ENCODE measurements at places on chromosomes 4 and X.

DNA sequence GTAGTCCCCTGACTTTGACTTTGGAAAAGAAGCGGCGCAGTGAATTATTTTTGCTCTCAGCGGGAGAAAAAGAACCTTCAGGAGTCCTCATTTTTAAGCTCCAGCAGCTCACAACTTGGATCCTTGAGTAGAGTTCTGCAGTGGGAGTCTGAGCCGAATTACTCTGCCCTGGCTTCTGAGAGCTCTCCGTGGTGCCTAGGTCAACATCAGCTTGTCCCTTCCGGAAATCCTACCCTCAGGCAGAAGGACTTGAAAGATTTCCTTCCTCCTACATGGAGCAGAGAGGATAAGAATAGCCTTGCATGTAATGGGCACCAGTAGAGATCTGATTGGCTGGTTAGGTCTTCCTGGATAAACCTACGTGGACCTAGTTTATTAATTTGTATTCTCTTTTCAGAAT, 549.7 kb upstream of the TENM3 start:
- no peak for DNase-seq

DNA sequence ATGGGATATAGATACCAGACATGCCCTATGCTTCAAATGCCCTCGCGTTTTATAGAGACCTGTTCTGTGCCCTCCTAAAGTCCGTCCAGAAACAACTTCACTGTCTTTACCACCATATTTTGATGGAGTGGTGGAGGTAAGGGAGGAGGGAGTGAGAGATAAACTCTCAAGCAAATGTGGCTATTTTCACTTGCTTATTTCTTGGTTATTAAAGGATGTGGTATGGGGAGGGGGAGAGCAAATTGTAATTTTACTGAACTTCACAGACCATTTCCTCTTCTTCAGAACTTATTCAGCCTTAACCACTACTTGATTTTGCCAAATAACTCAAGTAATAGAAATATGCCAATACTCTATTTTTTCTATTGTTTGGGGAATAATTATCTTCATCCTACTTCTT, 31.5 kb downstream of the GPR174 start:
- DNase-seq = no peak

DNA sequence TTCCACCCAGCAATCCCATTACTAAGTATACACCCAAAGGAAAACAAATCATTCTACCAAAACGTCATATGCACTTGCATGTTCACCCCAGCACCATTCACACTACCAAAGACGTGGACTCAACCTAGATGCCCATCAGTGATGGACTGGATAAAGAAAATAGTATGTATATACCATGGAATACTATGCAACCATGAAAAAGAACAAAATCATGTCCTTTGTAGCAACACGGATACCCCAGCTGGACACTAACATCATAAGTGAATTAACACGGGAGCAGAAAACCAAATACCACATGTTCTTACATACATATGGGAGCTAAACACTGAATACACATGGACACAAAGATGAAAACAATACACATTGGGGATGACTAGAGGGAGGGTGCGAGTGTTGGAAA, 309.1 kb upstream of the KLF3 start:
- DNase-seq = no peak

- no peak for DNase-seq
Observed at GRCh38 chrX:75228854-75229253, 45.0 kb upstream of the UPRT start.

- DNase-seq = no peak
Observed at GRCh38 chr4:174739576-174739975, 89.5 kb downstream of the GLRA3 start.

GRCh38 chrX:13587786-13588477, 18.5 kb downstream of the EGFL6 start:
- no peak for DNase-seq

DNA sequence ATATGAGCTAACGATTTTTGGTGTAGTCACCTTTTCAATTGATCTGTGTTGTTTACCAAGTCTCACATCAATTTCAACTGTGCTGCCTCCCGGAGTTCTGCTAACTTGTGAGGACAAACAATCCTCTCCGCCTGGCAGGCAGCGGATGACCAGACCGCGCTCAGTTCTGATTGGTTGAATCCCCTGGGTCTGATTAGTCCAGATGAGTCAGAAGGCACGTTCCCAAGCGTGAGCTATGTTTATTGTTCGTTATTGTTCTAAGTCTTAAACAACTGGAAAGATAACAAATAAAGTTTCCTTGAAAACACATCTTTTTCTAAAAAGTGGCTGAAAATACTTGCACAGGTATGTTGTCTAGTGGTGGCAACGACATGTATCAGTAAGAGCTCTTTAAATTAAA, 37.9 kb upstream of the TRPC3 start:
- DNase-seq = no peak

DNA sequence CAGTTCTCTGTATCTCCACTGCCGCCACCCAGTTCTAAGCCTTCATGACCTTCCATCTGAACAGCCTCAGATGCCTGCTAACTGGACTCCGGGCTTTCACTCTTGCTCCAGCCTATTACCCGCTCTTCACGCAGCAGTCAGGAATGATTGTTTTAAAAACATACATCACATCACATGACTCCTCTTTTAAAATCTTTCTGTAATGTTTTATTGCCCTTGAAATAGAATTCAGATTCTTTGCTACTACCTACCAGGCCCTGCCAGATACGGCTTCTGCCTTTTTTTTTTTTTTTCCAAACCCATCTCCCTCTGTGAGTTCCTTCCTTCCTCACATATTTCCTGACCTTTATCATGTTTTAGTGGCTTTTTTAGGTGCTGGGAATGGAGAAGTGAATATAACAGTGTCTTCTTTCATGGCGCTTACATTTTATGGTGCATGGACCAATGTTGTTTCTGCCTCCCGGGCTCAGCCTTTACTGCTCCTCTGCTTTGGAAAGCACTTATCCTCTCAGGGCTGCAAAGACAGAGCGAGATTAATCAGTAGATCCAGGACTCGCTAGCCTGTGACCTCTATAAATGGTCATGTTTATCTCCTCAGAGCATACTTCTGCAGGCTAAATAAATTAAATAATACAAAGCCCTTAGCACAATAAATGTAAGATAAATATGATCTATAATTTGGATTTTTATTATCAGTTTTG, 58.0 kb downstream of the FBXO8 start:
- DNase-seq = no peak

DNA sequence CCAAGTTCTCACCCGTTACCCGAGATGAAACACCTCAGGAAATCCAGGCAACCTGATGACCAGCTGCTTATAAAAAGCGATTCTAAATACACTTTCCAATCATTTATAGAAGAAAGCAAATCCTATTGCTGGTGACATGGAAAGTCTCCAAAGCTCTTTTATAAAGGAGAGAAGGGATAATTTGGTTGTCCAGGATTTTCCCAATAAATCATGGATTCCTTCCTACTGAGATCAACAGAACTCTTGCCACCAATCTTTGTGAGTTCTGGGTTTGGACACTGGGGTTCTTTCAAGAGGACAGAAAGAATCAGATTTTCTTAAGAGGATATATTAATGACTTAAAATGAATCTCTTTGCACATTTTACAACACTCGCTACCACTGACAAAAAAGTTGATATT, 24.7 kb upstream of the SOD3 start:
- no peak for DNase-seq

DNA sequence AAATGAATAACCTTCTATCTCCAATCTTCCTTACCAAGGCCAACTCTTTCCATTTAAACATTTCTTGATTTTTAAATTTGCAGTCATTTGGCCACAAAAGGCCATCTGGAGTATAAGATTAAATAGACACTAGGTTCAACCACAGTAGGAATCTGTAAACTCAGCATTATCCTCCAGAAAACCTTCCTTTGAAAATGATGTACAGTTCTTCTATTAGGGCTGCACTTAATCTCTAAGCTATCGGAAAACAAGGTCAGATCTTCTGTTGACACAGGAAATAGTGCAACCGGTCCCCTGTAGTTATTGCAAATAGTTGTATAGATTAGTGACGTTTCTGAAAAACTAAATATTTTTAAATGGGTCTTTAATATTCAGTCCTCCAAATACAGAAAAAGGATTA, 359.0 kb upstream of the ATOH1 start:
- no peak for DNase-seq

DNA sequence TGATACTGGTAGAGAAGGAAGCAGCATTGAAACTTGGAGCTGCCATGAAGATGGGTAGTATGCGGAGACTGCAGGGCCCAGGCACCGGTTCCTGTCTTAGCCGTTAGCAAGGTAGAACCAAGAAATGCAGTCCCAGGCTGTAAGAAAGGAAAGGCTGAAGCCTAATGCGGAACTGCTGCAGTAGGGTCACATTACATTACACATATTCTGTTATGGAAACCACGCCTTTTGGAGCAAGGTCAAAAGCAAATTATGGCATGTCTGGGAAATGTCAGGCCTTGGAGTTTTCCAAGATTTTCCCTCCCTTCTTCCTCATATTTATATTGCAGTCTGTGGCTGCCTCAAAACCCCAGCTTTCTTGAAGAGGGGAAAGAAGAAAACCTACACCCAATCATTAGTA, 204.8 kb upstream of the RASGEF1B start:
- DNase-seq = no peak

GRCh38 chr4:25401066-25401465, 24.0 kb downstream of the ANAPC4 start:
- no peak for DNase-seq
